Activated T-cell treated with anti-CD3 and anti-CD28 coated beads, Interleukin-2, amount 50 U/mL, for 72 hours (primary cell): ENCODE measurements at places on chromosomes 6 and 20.
A peak's percentile ranks its signal among the peaks of the same experiment; 100 is the strongest.

DNA sequence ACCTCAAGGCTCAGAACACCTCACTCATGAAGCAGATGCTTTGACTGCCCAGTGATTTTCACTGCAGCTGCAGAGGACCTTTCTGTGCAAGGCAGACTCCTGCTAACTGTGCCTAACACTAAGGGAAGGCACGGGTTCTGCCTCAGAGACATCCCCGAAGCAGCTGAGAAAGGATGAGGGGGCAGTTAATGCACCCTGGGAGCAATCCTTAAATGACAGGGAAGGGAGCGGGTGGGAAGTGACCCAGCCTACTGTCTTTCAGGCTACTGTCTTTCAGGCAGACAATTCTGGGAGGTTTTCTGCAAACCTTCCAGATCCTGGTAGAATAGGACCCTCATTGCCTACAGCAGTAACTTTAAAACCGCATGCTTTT lies 55.3 kb downstream of the NDUFAF5 start:
- no peak for DNase-seq
- no peaks in the 10 kb centered on the region for H3K36me3 ChIP-seq
- H3K27ac ChIP-seq, result no peak overlapping the region
- no peaks in the 10 kb centered on the region for H3K4me1 ChIP-seq

- no peaks in the 10 kb centered on the region for H3K27me3 ChIP-seq
- H3K36me3 ChIP-seq, result peaks cover 23% of the 10 kb centered on the region
- no peak for DNase-seq
- H3K27ac ChIP-seq, result peak overlapping the region; percentile 83
- H3K4me1 ChIP-seq, result peaks cover 71% of the 10 kb centered on the region
- peak overlapping the region; percentile 86 for H3K4me3 ChIP-seq
Observed at GRCh38 chr6:34239500-34239825, 2.8 kb downstream of the HMGA1 start.

DNA sequence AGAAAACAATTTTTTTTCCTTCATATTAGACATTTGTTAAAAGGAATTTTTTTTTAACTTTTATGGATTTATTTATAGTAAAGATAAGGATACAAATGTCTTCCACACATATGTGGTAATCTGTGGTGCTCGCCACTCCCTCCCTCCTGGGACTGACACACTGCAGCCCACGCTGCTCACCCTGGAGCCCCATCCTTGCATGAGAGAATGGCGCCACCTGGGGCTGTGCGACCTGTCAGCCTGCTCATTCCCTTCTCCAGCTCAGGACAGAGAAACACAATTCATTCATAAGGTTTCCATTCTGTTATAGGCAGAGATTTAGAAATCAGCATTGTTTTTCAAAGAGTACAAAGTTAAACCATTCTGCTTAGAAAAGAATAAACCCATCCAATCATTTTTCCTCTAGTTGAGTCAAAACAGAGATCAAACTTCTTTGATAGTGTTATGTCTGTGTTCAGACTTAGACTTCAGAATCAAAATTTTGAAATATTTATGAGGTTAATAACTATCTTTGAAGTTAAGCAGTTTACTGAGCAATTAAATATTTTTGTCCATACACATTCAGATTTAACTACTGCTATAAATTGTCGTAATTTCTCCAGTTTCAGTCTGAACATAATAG lies 42.8 kb upstream of the DYNLRB1 start:
- H3K27ac ChIP-seq, result no peak overlapping the region
- DNase-seq, result peak; percentile 33
- H3K27me3 ChIP-seq, result no peaks in the 10 kb centered on the region
- H3K36me3 ChIP-seq, result peaks cover 11% of the 10 kb centered on the region
- H3K4me3 ChIP-seq, result no peak overlapping the region

DNA sequence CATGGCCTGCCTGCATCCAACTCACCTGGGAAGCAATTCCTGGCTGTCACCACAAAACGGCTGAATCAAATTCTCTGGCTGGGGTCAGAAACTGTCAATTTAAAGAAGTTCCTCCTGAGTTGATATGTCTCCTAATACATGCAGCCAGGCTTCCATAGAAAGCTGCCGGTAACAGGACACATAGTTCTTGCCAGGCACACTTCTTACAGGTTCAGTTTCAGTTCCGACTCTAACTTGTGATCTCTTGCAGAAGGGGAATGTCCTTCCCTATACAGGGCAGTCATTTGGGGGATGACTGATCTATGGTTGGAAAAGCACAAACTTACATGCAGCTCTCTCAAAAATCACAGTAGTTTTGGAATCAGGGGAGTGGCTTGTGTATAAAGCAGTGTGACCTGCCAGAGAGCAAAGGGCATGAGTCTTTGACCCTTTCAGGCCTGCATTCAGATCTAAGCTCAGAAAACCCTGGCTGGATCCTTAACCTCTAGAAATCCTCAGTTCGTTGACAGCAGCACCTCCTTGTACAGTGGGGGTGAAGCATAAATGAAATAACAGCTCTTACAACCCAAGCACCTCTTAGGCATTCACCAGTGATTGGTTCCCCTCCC lies 195.6 kb downstream of the SCP2D1 start:
- no peak for DNase-seq
- no peaks in the 10 kb centered on the region for H3K36me3 ChIP-seq
- no peaks in the 10 kb centered on the region for H3K4me1 ChIP-seq
- H3K27ac ChIP-seq, result no peak overlapping the region
- H3K4me3 ChIP-seq, result no peak overlapping the region
- H3K27me3 ChIP-seq, result peaks cover 6% of the 10 kb centered on the region

- peak; percentile 78 for DNase-seq
- peaks cover 26% of the 10 kb centered on the region for H3K4me1 ChIP-seq
- peak overlapping the region; percentile 86 for H3K4me3 ChIP-seq
- H3K27me3 ChIP-seq, result no peaks in the 10 kb centered on the region
- H3K27ac ChIP-seq, result peak overlapping the region; percentile 99
Observed at GRCh38 chr6:26043384-26044139, 43.7 kb upstream of the HFE start.

DNA sequence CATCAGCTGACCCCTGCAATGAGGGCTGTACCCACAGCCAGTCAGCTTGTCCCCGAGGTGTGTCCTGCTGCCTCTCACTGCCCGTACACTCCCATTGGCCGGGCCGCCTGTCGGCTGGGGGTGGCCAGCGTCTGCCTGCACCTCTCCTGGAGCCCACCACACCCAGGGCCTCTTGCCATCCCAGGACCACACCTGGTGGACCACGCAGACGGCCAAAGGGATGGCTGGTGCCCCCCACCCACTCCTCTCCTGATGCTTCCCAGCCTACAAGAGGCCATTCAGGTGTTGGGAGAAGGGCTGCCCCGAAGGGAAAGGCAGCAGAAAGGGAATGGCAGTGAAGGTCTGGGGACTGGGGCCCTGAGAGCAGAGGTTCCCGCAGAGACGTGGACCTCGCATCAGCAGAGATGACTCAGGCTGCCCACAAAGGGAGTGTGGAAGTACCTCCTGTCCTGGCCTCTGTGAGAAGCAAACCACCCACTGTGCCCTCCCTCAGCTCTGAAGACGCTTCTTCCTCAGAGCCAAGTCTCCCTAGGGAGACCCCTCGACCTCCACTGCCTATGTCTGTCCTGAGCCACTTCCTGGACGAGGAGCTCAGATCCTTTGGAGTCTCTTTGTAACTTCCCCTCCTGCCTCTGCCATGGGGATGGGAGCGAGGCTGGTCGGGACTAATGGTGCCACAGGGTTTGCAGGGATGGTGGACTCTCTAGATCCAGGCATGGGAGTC lies 60.9 kb downstream of the PYGB start:
- H3K4me1 ChIP-seq, result peaks cover 40% of the 10 kb centered on the region
- DNase-seq, result peak; percentile 25
- H3K36me3 ChIP-seq, result peaks cover 2% of the 10 kb centered on the region
- H3K4me3 ChIP-seq, result no peak overlapping the region
- no peak overlapping the region for H3K27ac ChIP-seq
- no peaks in the 10 kb centered on the region for H3K27me3 ChIP-seq
